ENCODE measurements at places on chromosomes 7 and 10.

DNA sequence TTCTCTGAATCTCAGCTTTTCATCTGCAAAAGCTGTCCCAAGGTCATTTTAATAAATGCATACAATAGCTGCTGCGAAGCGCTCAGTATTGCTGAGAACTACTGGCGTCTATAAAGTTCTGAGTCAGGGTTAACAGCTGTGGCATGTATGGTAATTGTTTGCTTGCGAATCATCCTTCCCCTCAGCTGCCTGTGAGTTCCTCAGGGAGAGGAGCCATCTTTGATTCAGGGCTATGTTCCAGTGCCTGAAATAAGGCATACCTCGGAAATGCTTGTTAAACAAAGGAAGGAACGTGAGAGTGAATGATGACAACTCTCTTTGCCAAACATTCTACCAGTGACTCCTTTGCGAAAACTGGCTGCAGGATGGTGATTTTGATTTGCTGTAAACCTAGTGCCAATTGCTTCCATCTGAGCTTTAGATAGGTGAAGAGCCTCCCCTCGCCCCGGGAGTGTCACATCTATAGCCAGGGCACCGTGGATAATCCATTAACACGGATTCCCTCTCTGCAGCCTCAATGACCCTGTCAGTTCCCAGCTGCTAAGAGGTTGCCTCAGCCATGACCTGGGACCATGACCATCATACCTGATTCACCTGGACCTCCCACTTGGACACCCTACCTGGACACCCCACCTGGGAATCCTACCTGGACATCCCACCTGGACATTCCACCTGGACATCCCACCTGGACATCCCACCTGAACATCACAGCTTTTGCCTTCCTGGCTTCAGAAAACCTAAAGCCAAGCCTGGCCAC lies 39.6 kb downstream of the GPRIN2 start:
- DNase-seq: no peak

- no peak for DNase-seq
Measured at GRCh38 chr10:118950997-118951637, 78.4 kb upstream of the NANOS1 start.

GRCh38 chr10:30036341-30036740 lies 23.0 kb downstream of the JCAD start:
- DNase-seq: no peak

DNA sequence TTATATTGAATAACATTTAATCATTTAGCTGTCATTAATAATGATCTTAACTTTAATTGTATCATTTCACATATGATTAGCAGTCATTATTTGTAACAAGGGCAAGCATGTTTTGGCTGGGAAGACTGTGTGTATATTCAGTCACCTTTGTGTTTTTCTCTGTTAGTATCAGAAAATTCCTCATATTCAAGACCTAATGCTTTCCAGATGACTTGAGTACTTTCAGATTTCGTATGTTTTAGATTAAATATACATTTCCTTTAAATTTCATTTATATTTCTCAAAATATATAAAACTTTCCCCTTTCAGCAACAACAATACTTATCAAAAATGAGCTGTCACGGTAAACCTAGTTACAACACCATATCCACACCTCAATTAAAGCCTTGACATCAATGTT lies 6.3 kb upstream of the CACNA2D1 start:
- no peak for DNase-seq

- no peak for DNase-seq
Measured at GRCh38 chr10:86671985-86672710, 3.8 kb downstream of the LDB3 start.

DNA sequence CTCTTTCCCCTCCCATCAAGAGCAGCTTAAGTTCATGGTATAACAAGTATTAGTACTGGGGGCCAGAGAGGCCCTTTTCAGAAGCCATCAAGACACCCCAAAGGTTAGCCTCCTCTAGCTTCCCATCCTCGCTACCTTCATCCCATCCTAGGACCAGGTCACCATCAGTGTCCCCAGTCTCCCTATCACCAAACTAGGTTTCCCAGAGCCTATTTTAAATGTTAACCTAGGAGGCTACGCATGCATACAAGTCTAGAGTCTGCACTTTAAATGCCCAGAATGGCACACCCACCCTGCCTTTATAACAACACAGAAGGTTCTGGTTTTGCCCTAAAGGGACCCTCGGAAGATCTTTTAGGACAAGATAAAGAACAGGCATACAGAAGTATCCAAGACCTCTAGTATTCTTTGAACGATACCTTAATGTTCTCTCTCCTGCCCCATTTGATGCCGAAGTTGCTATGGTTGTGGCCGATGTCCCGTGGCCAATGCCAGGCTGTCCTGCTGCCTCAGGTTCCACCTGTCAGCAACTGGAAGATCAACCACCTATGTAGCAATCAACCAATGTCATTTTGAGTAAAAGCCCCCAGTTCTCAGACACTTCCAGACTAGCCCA lies 2.2 kb downstream of the GPRIN2 start:
- no peak for DNase-seq

DNA sequence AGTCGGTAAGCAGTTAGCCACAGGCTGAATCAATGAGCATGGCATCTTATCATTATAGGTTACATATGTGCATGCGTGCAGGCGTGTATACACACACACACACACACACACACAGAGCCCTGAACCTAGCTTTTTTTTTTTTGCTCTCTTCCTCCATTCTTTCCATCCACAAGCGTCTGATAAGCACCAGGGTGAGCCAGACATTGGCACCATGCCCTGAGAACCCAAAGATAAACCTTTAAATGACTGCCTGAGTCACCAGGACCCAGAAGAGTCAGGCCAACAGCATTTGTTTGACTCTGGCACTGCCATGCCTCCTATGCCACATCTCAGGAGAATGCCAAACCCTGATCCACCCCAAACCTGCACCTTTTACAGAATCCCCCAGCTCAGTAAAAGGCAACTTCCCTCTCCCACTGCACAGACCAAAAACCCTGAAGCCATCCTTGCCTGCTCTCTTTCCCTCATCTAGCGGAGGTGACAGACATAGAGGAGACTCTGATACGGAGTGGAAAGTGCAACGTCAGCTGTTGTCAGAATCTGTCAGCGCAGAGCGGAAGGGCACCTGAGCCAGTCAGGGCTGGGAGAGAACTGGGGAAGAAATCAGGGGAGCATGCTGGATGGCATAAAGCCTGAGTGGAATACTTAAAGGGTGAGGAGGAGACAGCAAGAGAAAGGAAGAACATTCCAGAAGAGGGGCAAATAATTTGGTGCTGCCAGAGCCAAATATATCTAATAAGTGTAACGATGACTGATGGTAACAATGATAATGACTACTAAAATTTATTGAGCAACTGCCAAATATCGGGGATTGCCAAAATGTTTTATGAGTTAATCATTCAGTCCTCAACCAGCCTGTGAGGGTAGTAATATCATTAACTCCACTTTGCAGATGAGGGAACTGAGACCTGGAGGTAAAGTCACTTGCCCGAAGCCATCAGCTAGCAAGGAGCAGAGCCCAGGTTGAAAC lies 3.2 kb downstream of the PARP12 start:
- no peak for DNase-seq

- no peak for DNase-seq
Measured at GRCh38 chr7:44064791-44065430, 456 bp downstream of the PGAM2 start.

DNA sequence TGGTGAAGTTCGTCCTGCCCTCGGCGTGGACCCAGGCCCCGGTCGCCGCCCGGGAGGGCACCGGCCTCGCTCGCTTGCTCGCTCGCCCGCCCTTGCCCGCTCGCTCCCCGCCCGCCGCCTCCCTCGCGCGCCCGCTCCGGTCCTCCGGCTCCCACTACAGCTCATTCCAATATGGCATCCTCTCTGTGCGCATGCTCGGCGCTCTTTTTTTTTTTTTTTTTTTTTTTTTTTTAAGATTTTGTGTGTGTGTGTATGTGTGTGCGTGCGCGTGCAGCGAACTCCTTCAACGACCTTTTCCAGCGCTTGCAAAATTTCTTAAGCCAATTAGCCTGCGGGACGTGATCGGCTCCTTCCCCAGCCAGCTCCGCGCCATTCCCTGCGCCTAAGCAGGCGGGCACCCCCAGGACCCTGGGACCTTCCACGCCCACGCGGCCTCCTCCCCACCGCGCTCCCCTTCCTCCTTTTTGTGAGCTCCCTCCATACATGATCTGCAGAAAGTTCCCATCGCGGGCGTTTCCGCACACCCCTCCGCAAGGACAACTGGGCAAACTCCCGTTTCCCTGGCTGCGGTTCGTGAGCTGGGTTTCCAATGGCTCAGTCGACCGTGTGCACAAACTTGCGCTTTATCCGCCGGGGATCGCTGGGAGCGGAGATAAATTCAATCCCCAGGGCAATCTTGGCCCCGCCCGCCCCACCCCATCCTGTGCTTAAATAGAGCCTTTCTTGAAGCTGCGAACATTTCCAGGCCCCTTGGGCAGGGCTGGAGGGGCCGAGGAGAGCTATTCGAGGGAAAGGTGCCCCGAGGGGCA lies at the start of gene SFMBT2:
SFMBT2 (minus strand) TSS at position 173 of the 809 bp plus-strand sequence. CDS start 29,136 bp downstream, outside the sequence.
- no peak for DNase-seq

DNA sequence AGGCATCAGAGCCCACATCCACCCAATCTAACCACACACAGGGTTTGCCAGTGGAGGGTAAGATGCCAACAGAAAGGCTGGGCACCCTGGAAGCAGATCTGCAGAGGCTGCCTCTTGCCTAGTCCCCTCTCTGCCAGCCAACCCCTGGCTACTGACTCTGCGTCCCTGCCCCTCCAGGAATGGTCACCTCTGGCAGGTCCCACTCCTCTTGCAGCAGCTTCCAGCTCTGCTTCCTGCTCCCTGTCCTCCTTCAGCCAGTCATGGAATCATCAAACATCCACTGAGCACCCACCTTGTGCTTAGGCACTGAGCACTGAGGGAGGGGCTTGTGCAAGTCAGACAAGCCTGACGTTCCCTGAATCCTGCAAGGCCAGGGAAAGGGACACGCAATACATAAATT lies 20.1 kb upstream of the HABP2 start:
- no peak for DNase-seq

GRCh38 chr10:74039561-74040145 lies 41.7 kb downstream of the VCL start:
- DNase-seq: no peak

DNA sequence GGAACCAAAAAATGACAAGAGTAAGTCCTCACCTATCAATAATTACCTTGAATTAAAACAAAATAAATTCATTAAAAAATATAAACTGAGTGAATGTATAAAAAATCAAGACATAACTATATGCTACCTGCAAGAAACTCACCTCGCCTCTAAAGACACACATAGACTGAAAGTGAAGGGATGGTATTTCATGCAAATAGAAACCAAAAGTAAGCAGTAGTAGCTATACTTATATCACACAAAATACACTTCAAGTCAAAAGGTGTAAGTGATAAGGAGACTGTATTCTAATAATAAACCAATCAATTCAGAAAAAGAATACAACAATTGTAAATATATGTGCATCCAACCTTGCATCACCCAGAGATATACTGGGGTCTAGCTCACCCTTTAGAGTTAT lies 332.6 kb downstream of the SH2D4B start:
- DNase-seq: no peak

DNA sequence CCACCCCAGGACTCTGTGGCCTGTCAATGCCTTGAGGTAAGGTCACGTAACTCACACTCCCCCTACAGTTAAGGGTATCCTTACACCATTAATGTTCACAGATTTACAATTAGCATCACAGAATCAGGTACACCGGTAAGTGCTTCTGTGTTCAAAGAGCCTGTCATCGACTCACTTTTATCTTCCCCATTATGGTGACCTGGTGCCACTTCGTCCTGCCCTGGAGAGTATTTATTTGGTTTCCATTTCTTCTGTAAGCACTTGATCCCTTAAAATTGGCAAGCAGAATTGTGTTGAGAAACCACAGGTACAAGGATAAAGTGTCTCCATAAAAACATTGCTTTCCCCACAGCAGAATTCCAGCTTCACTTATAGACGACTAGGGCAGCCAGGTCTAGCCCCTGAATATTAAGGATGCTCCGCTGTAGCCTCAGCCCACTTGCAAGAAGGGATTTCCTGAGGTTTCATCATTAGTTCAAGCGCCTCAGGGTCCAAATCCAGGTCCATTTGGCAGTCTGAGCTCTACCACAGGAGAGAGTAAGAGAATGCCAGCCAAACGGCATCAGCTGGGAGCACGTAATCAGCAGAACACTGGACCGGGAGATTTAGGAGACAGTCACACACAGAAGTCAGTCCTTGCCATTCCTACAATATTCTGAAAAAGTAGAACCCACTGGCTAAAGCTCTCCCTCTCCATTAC lies 10.1 kb downstream of the ATXN7L1 start:
- no peak for DNase-seq

DNA sequence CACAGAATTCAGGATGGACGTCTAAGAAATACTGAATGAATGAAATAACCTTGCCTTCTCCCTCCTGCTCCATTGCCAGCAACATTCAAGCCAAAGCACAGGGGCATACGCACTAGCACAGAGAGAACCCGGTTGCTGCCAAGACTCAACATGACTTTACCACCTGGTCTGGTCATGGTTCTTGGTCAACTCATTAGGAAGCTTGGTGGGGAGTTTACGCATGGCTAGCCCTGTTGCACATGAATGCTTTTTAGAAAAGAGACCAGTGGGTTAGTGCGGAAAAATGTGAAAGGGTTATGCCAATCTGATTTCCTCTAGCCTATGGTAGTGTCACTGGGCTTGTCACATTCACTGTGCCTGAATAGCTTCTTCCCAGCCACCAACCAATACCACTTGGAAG lies 187.6 kb upstream of the NEBL start:
- DNase-seq: no peak

- no peak for DNase-seq
Measured at GRCh38 chr7:102061981-102062390, 224.7 kb upstream of the SH2B2 start.

- no peak for DNase-seq
Measured at GRCh38 chr7:27165089-27165995, at the start of gene HOXA9. TSS of gene HOXA9 (minus strand) at chr7:27165537. CDS start at chr7:27165457, 80 bp downstream.

DNA sequence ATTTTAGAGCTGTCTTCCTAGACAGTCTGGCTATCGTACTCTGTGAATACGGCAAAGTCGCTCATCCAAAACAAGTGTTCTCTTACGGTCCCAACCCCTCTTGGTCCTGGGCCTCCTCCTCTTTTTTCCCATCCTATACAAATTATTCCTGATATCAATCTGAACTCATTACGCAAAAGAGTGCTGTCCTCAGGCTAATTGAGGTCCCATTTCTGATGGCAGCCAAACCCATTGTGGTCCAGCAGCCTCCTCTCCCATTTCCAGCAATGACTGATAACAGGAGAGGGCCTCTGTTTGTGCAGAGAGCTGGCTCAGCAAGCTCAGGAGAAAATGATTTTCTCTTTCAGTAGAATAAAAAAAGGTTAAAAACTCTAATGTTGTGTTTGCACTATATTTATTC lies 203.4 kb upstream of the GHITM start:
- DNase-seq: no peak

- DNase-seq: no peak
Measured at GRCh38 chr10:111344804-111345203, 268.0 kb downstream of the ADRA2A start.

DNA sequence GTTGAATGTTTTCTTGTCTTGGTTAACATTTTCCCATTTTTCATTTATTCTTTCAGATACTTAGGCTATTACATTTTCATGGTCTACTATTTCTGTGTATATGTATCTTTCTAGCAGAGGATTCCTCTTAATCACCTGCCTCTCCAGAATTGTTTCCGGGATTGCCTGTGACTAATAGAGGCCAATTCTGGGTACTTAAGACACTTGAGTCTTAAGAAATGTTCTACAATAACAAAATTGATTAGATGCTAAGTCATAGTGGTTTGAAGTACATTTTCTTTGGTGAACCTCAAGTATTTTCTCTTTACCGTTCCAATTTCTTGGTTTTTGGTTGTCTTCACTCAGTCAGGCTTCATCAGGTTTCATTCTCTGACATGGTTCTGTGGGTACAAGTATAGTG lies 26.4 kb downstream of the BBS9 start:
- DNase-seq: no peak

- no peak for DNase-seq
Measured at GRCh38 chr7:55518836-55519235, 53.5 kb downstream of the VOPP1 start.

- no peak for DNase-seq
Measured at GRCh38 chr10:93173967-93174845, 100.5 kb downstream of the CYP26A1 start.

Data from D721Med (cell line).